ENCODE measurements at places on chromosomes 11 and 22.

GRCh38 chr11:70488171-70488703, 89.9 kb downstream of the CTTN start:
- DNase-seq, result no peak

DNA sequence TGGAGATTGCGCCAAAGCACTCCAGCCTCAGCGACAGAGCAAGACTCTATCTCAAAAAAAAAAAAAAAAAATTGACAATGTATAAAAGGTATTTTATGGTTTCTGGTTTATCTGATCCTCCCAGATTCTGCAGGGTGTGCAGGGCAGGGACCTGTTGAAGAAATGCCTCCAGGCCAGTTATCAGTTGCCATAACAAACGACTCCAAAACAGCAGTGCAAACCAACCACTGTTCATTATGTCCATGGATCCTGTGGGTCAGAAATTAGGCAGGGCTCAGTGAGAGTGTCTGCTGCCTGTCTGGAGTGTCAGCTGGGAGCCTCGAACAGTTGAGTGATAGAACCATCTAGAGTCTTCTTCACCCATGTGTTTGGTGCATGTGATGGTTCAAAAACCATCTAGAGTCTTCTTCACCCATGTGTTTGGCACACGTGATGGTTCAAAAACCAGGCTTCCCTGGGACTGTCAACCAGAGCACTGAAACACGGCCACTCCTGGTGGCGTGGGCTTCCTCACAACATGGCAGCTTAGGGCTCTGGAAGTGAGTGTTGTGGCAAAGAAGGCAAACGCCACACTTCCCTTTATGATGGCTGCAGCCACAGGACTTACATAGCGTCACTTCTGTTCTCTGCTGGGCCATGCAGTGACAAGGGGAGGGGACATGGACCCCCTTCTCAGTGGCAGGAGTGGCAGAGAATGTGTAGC, 115.1 kb upstream of the CRYBB3 start:
- DNase-seq, result no peak

DNA sequence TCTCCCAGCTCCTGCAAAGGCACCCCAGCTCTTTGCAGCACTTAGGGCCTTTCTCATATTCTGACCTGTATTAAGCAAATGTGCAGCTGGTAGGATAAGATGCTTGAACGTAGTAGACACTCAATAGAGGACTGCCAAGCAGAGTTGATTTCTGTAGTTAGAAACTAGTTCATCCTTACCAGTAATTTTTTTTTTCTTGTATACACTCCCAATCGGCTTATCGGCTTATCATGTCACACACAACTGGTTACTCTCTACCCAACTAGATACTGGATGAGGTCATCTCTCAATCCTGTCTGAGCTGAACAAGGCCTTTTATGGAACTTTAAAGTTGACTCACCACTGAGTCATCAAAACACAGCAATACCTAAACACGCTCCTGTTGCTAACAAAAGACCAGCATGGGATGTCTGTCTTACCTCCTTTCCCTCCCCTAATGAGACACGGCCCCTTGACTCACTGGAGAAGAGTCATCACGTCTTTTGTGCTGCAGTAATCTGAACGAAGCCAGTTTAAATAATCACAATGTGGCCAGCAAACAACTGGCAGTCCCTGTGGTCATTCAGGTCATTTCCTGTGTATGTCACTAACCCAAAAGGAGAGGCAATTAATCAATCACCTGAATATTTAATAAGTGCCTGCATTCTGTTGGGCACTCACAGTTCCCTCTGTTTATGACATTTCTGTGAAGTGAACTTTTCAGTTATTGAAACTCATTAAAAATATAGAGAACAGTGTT, 7.5 kb upstream of the WEE1 start:
- no peak for DNase-seq

DNA sequence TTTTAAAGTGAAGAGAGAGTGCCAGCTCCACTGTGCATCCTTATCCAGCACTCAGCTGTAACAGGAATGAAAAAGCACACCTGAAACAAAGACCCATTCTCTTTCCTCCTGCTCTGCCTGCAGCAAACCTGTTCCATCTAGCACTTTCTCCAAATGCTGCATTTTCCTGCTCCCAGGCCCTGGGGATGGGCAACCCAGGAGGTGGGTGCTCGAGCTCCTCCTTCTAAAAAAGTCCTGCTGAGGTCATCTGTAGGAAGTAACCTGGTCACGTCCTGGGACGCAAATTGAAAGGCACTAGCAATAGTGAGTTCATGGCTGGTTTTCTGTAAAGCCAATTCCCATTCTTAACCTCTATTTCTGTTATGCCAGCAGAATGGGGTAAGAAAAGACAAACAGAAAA, 173.7 kb downstream of the MAML2 start:
- no peak for DNase-seq

DNA sequence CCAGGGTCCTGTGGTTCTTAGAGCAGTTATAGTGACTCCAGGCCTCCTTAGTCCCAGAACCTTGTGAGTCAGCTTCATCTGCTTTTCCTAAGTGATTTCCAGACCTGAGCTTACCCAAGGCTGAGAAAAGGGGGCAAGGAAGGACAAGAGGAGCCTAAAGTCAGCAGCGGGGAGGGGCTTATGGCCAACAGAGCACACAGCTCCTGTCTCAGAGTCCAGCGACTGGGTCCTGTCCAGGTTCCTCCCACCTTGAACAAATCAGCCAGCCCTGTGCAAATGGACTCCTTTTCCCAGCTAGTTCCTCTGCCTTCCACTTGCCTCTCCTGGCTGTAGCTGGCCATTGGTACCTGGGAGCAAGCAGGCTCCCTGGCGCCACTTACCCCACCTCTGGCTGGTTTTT, 10.9 kb downstream of the BACE1 start:
- DNase-seq, result no peak

DNA sequence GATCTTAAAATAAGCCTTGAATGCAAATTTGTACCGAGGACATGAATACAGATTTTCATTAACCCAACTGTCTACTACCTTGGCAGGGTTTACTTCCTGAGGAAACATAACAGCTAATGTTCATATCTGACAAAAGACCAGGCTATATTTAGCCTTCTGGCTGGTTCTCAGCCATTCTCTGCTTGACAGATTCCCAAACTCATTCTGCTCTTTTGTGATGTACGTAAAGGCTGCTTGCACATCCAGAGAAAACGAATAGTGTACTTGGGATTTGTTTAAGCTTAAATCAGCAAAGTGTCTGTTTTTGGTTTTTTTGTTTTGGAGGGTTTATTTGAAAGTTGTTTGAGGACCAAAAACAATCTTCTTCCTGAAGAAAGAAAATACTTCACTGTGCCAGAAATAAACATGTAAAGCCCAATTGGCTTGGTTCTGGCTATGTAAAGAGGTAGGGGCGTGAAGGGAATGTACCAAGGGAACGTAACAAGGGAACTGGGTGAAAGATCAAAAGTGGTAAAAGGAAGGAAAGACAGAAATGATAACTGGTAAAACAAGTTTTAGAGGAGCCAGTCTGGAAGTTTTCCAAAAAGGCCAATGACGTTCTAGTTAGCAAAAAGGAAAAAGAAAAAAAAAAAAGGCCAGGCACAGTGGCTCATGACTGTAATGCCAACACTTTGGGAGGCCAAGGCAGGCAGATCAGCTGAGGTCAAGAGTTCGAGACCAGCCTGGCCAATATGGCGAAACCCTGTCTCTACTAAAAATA, 21.4 kb upstream of the CRTAM start:
- no peak for DNase-seq

- no peak for DNase-seq
Observed at GRCh38 chr22:35301372-35301874, 1.7 kb downstream of the TOM1 start.

- DNase-seq, result no peak
Observed at GRCh38 chr11:102384419-102385079, 37.5 kb downstream of the BIRC2 start.

- no peak for DNase-seq
Observed at GRCh38 chr22:29139965-29140782, 65.5 kb upstream of the EMID1 start.

- peak; percentile 52 for DNase-seq
Observed at GRCh38 chr11:133966921-133967598, 10.3 kb upstream of the IGSF9B start.

GRCh38 chr11:44564670-44565210, 723 bp upstream of the CD82 start:
- DNase-seq, result peak; percentile 79

GRCh38 chr22:22200569-22201184, 43.9 kb upstream of the VPREB1 start:
- no peak for DNase-seq

GRCh38 chr11:77660947-77661346, 23.4 kb upstream of the CLNS1A start:
- DNase-seq, result no peak

DNA sequence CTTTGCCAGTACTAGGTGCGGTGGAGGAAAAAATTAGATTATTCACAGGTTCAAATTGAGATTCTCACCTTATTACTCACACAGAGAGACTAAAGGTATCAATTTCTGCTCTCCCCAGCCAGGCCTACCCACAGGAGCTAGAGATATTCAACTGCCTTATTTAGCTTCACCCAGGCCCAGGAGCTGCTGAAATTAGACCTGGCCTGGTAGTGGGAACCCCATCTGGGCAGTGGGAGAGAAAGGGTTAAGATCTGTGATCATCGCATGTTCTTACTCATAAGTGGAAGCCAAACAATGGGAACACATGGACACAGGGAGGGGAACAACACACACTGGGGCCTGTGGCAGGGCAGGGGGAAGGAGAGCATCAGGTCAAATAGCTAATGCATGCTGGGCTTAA, 20.9 kb upstream of the MICAL2 start:
- peak; percentile 25 for DNase-seq

- DNase-seq, result no peak
Observed at GRCh38 chr11:41018224-41018623, 441.2 kb downstream of the LRRC4C start.

GRCh38 chr11:113554526-113554925, 79.3 kb upstream of the DRD2 start:
- no peak for DNase-seq

- DNase-seq, result no peak
Observed at GRCh38 chr11:47716692-47717091, 1.5 kb upstream of the AGBL2 start.

GRCh38 chr22:44047891-44048301, 23.8 kb downstream of the PARVB start:
- DNase-seq, result no peak

DNA sequence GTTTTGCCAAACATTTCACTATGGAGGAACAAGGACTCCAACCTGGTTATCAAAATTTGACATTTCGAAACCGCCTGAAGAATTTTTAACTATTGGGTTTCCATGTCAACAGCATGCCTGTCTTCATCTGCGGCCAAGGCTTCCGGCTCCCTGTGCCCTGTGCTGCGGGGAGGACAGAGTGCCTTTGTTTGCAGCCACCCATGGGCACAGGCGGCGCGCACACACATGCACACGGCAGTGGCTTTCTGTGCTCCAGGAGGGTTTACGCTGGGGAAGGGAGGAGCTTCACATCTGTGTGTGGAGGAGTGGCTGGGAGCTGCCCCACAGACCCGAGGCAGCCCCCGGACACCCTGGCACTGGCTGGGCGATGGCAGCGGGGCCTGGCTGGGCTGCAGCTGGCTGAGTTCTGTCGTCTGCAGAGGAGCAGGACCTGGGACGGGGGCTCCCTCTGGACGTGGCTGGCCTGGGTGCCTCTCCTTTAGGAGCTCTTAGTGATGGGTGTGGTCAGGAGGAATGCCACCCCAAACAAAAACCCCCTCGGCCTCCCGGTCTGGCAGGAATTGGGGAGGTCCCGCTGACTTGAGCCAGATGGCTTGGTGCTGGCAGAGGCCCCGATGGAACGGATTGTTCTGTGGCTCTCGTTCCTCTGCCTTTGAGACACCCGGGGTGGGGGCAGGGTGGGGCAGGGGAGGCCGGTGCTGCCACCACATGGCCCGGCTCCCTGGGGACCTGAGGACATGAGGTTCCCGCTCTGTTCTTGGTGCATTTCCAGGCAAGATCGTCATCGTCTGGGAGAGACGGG, 1290.9 kb downstream of the BRD1 start:
- DNase-seq, result no peak

GRCh38 chr11:67381244-67381972, 8.0 kb upstream of the CLCF1 start:
- DNase-seq, result no peak

- DNase-seq, result no peak
Observed at GRCh38 chr11:128840137-128840536, 27.0 kb downstream of the KCNJ1 start.

GRCh38 chr11:131993246-131993645, 622.8 kb downstream of the NTM start:
- no peak for DNase-seq

- DNase-seq, result no peak
Observed at GRCh38 chr11:8093931-8094575, 13.0 kb downstream of the TUB start.

GRCh38 chr11:110092515-110093406, at the start of gene ZC3H12C:
Gene ZC3H12C, plus strand, starts transcription at chr11:110093392. Its CDS starts 20 bp downstream, at chr11:110093412.
- peak; percentile 92 for DNase-seq

DNA sequence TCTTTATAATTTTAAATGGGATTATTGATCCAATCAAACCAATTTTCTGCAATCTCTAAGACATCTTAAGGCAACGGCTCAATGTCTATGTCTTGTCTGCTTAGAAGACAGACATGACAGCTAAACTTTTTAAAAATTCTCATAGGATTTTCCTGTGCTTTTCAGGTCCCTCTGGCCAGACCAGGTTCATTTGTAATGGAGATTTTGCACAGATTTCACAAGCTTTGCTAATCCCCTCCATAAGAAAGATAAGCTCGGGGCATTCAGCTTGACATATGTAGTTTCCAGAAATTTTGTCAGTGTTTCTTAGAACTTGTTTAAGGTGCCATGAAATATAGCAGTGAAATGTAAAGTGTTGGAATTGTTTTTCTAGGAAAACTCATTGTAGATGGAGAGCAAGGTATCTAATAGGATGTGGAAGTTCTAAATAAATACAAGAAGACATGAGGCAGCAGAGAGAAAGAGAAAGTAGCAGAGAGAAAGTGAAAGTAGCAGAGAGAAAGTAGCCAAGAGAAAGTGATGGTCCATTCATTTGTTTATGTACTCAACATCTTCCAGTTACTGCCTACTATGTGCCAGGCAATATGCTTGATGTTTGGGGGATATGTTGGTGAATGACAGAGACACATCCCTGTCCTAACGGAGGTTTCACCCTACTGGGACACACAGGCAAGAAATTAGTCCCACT, 219.1 kb upstream of the ARHGAP42 start:
- DNase-seq, result no peak

- no peak for DNase-seq
Observed at GRCh38 chr22:18976197-18976751, 40.2 kb upstream of the PRODH start.

- peak; percentile 27 for DNase-seq
Observed at GRCh38 chr11:93849201-93849600, 1.2 kb downstream of the VSTM5 start.

DNA sequence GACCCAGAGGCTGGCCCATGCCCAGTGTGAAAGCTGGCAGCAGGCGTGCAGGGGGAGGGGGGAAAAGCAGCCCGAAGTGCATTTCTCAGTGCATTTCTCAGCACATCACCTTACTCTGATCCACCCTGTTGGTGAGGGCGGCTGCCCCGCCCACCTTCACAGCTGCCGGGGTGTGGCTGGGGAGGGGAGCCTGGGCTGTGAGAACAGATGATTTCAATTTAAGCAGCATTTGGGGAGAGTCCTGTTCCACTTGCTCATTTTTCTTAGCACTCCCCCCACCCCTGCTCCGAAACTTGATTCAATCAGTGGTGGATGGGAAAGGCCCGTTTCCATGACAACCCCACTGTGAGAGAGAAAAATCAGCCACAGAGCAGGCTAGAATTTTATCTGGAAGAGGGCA, 84.8 kb downstream of the SNX19 start:
- DNase-seq, result peak; percentile 27

Data from left colon (tissue), 2 donors.